ENCODE measurements at places on chromosomes 16 and 17.

DNA sequence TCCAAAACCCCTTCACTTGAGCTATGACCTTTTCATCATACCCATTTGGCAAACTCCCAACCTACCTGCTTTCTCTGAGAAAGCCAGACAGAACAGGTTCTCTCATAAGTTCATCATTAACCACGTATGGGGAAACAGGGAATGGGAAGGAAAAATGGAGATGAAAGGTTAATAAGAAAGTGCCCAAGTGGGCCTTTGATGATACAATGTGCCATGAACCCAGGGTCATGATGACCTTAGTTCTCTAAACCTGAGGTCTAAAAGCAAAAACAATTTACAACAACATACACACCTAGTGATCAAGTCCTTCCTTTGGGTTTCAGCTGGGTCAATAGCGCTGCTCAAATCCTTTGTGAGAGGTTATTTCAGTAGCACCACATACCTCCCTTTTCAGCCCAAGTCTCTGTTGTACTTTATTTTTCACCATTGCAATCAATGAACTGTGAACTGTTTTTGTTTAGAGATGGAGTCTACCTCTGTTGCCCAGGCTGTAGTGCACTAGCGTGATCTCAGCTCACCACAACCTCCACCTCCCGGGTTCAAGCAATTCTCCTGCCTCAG, 14.5 kb upstream of the RANGRF start:
- peak; percentile 86 for DNase-seq

DNA sequence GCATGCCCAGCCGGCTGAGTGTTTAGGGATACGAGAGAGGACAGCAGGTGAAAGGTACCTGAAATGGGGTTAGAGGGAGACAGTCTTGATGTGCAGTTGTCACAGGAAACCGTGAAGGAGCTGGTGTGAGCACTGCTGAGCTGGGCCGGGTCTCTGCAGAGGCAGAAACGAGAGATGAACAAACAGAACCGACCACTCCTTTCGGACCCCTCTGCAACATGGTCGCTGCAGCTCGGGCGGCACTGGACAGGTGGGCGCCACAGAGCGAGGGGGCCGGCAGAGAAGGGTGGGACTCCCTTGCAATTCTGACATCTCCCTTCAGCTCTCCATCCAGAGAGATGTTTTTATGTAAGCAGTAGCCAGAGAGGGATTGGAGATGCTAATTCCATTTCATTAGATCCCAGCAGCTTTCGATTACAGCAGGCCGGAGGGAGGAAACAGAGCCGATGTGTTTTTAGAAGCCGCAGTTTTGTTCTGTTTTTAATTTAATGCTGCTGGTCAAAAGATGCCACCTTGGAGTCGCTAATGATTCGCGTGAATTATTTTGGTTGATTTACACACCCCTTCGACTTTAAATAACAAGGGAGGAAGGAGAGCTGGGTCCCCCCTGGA, 86.3 kb upstream of the RPL38 start:
- no peak for DNase-seq

- DNase-seq = no peak
Observed at GRCh38 chr17:80632046-80632581, 87.5 kb downstream of the RPTOR start.

DNA sequence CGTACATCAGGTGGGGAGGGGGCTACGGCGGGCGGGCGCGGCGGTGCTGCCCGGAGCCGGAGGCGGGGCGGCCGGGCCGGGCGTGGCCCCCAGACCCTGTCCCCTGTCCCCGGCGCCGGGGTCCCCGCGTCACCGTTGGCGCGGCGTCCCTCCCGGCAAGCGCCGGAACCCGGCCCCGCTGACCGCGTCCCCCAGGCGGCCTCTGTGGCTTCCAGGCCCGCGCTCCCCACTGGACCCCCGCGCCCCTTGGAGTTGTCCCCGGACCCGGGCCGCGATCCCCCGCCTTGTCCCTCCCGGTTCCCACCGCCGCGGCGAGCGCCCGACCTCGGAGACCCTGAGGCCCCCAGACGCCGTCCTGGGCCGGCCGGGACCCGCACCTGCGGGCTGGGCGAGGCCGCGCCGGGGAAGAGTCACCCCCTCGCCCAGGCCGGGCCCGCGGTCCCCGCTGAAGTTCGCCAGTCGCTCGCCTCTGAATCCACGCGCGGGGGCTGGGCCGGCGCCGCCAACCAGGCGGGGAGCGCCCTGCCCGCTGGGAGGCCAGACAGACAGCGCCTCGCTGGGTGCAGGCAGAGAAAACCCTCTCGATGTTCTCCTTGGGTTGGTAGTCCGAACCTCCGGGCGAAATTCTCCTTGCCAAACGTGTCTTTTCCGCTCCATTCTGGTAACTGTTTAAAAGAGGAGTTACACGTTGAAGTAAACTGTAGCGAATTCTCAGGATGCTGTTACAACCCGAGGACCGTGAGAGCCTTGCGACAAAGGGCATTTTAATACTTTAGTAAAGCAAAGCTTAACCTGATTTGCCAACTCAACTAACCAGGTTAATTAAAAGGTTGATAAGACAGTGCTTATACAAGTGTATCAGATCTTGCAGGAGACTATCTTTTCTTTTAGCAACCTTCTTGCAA, 761 bp downstream of the GAN start:
- peak; percentile 65 for DNase-seq

- DNase-seq = peak; percentile 88
Observed at GRCh38 chr16:79752396-79752795, 151.9 kb upstream of the MAF start.

DNA sequence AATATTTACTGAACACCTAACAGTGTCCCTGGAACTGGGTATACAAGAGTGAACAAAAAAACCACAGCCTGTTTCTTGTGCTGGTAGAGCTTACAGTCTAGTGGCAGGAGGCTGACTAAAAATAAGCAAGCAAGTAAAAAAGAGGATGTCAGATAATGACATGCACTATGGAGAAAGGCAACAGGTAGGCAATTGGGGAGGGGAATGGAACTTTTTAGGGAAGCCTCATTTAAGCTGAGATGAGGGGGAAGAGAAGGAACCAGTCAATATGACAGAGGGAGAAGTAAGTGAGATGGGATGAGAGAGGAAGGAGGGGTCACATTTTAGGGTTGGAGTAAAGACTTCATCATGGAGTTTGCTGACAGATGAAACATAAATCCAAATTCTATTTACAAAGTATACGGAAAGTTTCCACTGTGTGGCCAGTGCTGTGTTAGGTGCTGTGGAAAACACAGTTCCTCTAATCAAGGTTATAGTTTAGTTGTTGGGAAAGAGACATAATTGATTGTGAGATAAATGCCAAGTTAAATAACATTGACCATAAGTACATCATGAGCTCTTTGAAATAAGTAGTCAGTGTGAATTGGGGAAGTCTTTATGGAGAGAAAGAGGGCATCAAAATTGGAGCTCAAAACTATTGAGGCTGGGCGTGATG, 251.4 kb downstream of the FTO start:
- no peak for DNase-seq

- peak; percentile 25 for DNase-seq
Observed at GRCh38 chr17:19787733-19788357, 39.7 kb upstream of the ALDH3A1 start.

- DNase-seq = no peak
Observed at GRCh38 chr17:42617956-42618431, 8.5 kb downstream of the TUBG1 start.

DNA sequence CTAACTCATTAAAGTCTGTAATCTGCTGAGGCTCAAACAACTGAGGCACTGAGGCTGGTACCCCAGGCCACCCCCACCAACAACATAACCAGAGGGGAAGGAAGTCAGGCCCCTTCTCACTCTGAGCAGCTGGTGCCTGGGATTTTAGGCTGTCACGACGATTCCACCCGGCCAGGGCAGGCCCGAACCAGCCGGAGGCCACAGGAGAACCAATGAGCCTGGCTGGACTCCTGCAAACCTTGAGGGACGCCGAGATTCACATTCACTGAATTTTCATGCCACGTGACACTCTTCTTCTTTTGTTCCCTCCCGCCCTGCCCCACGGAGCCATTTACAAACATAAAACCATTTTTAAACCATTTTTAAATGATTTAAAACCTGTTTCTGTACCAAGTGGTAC, 48.1 kb downstream of the RPH3AL start:
- no peak for DNase-seq

DNA sequence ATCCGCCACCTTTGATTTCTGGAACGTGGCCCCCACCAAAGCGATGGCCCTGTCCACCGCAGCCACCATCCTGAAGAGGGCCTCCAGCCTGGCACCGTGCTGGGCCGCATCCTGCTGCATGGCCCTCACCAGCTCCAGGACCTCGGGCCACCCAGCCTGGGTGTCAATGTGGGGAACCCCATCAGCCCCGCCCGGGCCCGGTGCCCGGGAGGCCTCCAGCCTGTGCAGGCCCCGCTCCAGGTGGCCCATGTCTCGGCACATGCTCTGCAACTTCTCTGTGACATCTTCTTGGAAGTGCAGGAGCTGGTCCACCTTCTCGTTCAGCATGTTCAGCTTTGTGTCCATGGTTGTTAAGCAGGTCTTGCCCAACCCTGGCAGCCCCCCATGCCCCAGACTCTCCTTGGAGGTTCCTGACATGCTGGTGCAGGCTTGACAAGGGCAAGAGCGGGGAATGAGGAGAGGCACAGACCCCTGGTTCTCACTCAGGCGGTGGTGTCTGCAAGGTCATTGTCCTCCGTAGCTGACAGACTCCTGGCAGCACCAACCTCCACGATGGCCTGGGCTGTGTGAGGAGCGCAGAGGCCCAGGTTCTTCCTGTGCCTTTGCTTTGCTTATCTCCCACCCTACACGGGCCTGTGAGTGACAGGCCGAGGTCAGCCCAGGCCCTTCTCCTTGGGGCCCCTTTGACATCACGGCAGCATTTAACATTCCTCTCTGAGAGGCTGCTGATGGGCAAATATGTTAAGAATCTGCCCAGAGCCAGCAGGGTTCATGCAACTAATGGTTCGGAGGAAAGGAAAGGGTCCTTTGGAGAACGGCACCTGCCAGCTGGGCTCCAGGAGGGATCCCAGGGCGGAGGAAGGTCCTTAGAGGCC, at the start of gene MYLK3:
MYLK3 (minus strand) TSS at position 568 of the 875 bp plus-strand sequence; CDS start at position 417, 151 bp downstream.
- no peak for DNase-seq

DNA sequence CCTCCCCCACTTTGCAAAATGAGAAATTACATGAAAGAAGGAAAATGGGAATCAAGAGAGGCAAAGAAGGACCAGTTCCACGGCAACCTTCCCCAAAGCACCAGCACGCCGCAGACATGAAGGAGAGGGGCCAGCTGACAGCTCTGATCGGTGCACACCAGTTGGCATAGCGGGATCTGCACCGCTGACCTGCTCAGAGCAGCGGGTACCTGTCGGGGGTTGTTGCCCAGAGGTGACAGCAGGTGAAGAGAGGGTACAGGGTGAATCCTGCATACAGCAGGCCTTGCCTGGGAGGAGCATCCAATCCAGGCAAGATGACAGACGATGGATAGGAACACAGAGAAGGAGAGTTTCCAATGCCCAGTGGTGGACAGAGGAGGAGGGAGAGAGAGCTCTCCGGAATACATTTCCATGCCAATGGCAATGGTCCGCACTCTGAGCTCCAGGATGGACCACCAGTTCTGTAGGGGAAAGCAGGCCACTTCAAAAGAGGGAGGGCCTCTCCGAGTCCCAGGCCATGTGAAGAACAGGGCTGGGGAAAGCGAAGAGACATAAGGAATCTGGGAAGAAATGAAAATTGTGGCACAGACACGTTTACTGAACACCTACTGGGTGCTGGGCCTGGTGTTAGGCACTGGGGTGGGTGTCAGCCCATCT, 24.0 kb downstream of the CEP295NL start:
- DNase-seq = no peak

DNA sequence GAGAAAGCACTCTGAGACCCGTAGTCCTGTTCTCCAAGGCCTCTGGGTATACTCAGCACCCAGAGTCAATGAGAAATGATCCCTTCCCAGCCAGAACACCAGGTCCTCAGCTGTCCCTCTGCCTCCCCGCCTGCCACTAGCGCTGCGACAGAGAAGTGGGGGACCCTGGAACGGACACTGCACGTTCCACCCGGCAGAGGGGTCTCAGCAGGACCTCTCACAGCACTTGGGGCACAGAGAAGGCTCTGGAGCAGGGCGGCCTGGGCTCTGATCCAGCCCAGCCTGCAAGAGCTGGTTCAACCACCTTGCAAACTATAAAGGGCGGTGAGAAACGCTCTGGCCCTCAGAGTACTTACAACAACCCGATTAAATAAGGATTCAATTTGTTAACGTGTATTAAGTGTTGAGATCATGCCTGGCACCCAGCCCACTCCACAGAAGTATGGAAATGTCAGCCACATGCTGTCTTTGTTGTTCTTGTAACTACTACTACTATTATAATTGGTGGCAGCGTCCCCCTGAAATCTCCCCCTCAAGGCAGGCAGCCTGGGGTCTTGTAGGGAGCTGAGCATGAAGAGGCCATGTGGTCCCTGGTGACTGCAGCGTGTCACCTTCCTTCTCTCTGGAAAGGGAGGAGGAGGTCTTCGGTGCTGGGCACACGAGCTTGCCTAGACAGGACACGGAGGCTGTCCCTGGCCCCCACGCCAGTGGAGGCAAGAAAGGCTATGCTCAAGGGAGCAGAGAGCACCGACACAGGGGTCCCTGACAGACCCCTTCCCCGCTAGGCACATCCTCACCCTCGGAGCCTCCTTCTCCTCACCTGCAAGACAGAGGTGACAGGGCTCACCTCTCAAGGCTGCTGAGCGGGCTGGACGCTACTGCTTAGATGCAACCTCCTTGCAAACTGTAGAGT, 2.4 kb downstream of the OSGIN1 start:
- no peak for DNase-seq

DNA sequence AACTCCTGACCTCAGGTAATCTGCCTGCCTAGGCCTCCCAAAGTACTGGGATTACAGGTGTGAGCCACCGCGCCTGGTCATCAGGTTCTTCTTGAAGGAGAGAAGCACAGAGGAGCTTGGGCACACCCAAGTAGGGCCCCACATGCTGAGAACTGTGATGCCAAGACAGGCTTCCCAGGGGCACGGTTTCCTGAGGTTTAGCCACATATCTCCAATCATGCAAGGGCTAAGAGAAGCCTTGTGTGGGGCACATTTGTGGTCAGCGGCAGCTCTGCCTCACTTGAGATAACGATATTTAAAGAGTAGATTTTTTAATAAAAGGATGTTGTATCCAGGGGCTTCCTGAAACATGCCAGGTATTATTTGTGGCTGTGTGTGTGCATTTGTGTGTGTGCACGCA, 46.9 kb downstream of the CUEDC1 start:
- no peak for DNase-seq

DNA sequence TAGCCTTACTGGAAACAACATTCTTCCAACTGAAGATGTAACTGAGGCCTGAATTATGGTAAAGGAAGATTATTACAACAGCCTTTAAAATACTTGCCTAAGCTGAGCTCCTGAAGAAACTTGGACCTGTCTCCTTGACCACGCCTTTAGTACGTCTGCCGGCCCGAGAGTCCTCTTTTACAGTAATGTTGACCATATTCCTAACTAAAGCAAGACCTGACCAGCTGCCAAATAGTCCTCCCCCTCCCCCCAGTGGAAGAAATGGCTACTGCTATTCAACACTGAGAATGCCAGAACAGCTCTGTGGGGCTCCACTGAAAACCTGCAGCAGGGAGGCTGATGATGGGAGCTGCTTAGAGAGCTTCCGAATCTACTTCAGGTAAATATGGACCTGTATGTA, 12.6 kb upstream of the FOXJ1 start:
- DNase-seq = no peak

GRCh38 chr16:27690608-27691007, 140.7 kb downstream of the KATNIP start:
- peak; percentile 62 for DNase-seq

- no peak for DNase-seq
Observed at GRCh38 chr17:44314869-44315661, 6.7 kb downstream of the RUNDC3A start.

All from small intestine (tissue), 16 donors.